ENCODE measurements at places on chromosomes 5 and 9.

GRCh38 chr5:167819406-167819805 is 472.0 kb upstream of the WWC1 start:
- DNase-seq = no peak

- DNase-seq = no peak
Observed at GRCh38 chr5:175821790-175822211, 49.6 kb upstream of the CPLX2 start.

GRCh38 chr5:116577064-116577788 is 2.6 kb upstream of the SEMA6A start:
- DNase-seq = no peak

DNA sequence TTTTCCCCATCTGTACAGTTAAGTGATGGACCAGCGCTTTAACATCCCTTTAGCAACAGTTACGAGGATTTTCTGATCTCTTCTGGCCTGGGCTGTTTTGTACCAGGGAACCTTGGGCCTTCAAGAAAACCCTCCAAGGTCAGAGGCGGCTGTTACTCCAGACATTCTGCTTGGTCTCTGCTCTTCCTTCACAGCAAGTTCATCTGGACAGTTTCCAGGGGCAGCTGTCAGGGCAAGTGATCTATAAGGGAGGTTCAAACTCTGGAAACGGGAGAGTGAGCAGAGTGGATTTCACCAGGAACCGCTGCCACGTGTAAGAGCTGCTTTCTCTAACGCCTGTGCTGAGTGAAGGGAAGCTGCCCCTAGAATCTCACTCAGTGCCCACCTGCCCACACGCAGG is 36.7 kb downstream of the ZNF618 start:
- DNase-seq = no peak

GRCh38 chr5:143737062-143737461 is 74.9 kb upstream of the HMHB1 start:
- no peak for DNase-seq

- DNase-seq = no peak
Observed at GRCh38 chr9:127832248-127832647, 22.2 kb downstream of the ENG start.

DNA sequence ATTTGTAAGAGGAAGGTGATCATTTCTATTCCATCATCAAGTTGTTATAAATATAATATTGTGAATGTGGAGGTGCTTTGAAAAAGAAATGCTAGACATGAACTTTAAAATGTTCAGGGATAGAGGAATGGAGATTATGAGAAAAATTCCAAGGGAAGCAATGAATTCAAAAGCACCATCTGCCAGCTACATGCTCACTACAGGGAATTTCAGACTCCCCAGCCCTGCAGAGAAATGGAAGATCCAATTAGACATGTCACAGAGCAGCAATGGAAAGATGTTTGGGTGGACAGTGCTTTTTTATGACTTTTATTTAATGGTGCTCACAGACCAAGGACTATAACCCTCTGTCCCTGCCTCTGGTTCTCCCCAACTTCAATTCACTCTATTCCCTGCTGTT is 209.7 kb downstream of the ESM1 start:
- no peak for DNase-seq

Measured in stimulated activated CD4-positive, alpha-beta T cell treated with anti-CD3 and anti-CD28 coated beads, Interleukin-1b, Interleukin-23, amount 100 ng/mL, for 1 hour (primary cell).